ENCODE measurements at places on chromosomes 6 and 20.

GRCh38 chr6:158708239-158708638 lies 58.4 kb downstream of the SYTL3 start:
- DNase-seq, result no peak

DNA sequence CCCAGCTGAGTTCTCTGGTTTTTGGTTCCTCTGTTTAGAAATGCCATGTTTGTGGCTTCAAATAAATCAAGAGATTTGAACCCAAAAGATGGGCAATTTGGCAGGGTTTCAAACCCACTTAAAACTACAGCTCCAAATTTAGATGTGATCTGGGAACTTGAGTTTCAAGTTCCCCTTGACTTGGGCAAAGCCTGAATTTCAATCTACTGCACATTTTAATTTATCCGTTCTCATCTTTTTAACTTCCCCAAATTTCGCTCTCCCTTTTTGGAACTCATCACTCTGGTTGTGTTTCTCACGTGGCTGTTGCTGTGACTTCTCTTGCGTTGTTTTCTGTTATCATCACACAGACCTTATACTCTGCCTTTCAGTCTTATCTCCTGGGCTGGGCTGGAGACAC lies 230.9 kb downstream of the CDC5L start:
- no peak for DNase-seq

GRCh38 chr6:52512199-52512598 lies 64.7 kb downstream of the TRAM2 start:
- no peak for DNase-seq

DNA sequence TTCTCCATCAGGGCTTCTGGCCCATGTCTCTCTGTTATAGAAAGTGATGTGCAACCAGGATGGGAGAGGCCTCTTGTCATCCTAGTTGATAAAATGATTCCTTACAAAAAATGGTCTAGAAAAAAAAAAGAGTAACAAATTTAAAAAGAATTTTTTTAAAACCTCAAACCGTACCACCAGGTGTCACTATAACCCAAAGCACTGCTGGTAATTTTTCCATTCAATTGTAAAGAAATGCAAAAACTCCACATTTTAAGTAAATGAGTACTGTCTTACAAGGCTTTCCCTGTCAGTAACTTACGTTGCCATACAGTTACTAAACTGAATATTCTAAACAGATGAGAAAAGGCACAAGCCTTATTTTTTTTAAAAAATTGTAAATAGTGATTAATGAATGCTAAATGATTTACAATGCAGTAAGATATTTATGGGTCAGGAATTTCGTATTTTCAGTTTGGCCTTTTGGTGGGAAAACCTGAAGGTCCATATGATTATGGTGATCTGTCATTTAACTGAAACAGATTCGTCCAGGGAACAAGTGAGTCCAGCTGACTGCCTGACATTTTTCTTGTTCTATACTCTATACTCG lies 95.4 kb downstream of the OGFRL1 start:
- peak; percentile 54 for DNase-seq

GRCh38 chr6:166972101-166972500 lies 15.8 kb upstream of the RNASET2 start:
- no peak for DNase-seq

DNA sequence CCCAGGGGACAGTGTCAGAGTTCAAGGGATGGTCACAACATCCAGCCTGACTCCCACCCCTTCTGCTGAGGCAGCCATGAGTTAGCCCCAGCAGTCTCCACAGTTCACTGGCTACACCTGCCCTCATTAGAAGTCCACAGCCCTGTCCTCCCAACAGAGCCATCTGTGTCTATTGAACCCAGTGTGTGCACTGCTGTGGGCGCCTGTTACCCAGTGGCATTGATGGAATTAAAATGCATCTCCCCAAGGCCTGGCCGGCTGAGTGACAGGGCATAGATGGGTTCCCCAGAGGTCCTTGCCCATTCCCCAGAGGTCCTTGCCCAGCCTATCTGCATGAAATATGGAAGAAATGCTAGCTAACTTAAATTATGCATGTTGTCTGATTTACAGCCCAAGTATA lies 73.3 kb downstream of the PCSK2 start:
- DNase-seq, result no peak

DNA sequence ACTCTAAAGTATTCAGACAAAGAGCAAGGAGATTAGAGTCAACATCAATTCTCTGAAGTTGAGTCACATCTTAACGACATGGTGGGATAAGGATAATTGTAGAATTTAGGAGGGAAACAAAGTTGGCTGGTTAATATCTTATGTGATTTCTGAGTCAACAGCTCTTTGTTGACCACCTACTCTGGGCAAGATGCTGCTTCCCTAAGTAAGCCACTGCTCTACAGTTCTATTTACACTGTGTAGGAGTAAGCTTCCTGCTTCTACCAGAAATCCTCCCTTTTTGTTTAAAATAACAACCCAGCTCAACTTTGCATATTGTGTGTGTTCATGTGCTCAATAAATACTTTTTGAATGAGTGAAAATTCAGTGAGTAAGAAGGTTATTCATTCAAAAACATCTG lies 3.1 kb downstream of the HS3ST5 start:
- DNase-seq, result no peak

GRCh38 chr6:36399970-36400369 lies 12.5 kb upstream of the ETV7 start:
- DNase-seq, result no peak

GRCh38 chr6:162369091-162369490 lies 358.5 kb downstream of the PRKN start:
- DNase-seq, result no peak
